ENCODE measurements at places on chromosomes 6 and 20. TPM values are rescaled to one million over a fixed set of nuclear protein-coding genes. Genes with fewer than 3 reads are reported as not detected.

Gene HRH3
- total RNA-seq, result not detected

Gene ZNF831
- not detected for total RNA-seq

Gene CFB
- total RNA-seq, result 103 TPM

Gene MDFI
- 13.7 TPM for total RNA-seq

Gene KIAA0408
- total RNA-seq, result 0.90 TPM

Gene SSTR4
- total RNA-seq, result not detected

Gene TP53INP2
- total RNA-seq, result 5.8 TPM

Gene NEDD9
- total RNA-seq, result 42.8 TPM

Gene HLA-C
- total RNA-seq, result 380 TPM

Gene BTNL2
- total RNA-seq, result not detected

Gene TGM6
- total RNA-seq, result not detected

Gene PHF10
- total RNA-seq, result 11.5 TPM

Gene TRMT6
- total RNA-seq, result 9.7 TPM

All from cardiac atrium fibroblast (primary cell).